ENCODE measurements at places on chromosomes 2 and 18.

DNA sequence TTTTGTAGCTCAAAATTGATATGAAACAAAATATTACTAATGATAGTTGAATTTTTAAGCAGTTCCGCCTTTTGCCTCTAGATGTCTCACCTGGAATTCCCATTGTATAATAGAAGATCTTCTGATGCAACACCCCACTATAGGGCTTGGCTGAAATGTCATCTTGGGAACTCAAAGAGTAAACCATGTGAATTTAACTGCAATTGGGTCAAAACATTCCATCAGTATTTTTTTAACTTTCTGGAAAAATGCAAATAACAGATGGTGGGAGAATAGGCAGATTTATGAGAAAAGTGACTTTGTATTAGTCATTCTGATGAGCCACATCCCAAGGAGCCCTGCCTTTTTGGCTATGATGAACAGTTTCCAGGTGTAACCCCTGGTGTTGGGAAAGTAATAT is 489.9 kb downstream of the NYAP2 start:
- DNase-seq = no peak

- DNase-seq = no peak
These were observed 55.5 kb downstream of the INHBB start for GRCh38 chr2:120401275-120402066.

GRCh38 chr2:85950743-85951142 is 62.0 kb upstream of the ST3GAL5 start:
- DNase-seq = no peak

GRCh38 chr18:55857409-55857808 is 269.4 kb upstream of the TCF4 start:
- DNase-seq = no peak
